ENCODE measurements at places on chromosomes 6 and 20.

- DNase-seq = no peak
Observed at GRCh38 chr6:108453601-108454185, 107.0 kb upstream of the FOXO3 start.

- no peak for DNase-seq
Observed at GRCh38 chr6:153856929-153857376, 182.1 kb upstream of the OPRM1 start.

- no peak for DNase-seq
Observed at GRCh38 chr20:51346686-51347485, 195.6 kb downstream of the NFATC2 start.

DNA sequence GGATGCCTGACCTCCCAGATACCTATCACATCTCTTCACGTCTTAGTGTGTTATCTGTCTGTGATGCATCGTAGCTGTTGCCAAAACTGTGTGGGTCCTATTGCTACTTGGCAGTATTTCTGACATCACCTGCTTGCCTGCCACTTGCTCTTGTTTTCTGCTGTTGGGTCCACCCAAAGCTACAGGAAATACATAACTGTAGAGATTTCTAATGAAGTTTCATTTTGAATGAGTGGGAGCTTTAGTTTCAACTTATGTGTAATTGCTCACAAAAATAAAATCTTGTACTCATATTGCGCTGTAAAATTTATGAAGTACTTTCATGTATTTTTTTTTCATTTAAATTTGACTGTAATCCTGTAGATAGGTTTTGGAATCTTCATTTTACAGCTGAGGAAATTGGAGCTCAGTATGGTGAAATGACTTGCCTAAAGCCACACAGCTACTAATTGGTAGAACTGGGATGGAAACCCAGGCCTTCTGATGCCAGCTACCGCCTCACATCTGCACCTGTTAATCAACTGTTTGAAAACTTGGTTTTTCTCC, 113.6 kb upstream of the MAN1A1 start:
- DNase-seq = no peak

DNA sequence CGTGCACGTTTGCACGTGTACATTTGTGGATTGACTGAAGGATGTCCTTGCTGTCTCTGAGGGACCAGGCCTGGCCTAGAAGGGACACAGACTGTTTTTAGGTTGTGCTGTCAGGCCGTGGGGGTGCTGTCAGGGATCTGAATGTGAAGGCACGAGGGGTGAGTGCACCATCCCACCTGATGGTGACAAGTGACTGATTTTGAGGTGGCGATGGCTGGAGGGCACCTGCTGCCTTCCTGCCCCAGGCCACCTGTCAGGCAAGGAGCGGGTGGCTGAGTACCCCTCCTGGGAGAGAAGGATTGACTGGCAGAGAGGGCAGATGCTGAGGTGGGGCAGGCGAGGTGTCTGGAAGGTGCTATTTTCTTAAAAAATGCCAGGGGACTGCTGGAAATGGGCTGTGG, 1.2 kb downstream of the RAB44 start:
- DNase-seq = no peak

DNA sequence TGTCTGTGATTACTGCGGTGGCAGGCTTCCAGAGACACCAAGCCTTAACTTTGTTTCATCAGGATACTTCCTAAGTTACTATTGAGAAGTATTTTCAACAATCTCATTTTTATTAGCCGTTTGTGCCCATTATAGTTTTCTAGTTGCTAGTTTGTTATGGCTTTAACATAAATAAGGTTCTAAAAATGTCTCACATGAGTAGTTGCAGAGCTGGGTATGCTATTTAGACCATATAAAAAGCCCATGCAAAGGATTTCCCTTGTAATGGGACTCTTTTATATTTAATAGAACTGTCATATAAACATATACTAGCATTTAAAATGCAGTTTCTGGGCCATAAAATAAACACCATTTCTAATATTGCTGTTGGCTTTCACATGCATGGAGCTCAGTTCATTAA, 205.3 kb upstream of the TCF21 start:
- DNase-seq = no peak

- DNase-seq = no peak
Observed at GRCh38 chr6:89071036-89071435, 9.5 kb upstream of the PNRC1 start.

Data from NCI-H1436 (cell line).